ENCODE measurements at places on chromosomes 1 and 21.

DNA sequence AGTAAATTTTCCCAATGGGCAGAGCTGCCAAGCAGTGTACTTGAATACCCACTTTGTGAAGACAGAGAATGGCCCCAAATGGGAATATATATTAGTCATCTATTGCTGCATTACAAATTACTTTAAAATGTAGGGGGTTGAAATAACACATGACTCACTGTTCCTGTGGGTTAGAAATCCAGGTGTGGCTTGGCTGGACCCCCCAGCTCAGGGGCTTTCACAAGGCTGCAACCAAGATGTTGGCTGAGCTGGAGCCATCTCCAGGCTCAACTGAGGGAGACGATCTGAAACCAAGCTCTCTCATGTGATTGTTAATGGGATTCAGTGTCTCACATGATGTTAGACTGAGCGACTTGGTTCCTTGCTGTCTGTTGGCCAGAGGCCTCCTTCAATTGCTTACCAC is 33.4 kb upstream of the ARHGAP29 start:
- no peak for DNase-seq

DNA sequence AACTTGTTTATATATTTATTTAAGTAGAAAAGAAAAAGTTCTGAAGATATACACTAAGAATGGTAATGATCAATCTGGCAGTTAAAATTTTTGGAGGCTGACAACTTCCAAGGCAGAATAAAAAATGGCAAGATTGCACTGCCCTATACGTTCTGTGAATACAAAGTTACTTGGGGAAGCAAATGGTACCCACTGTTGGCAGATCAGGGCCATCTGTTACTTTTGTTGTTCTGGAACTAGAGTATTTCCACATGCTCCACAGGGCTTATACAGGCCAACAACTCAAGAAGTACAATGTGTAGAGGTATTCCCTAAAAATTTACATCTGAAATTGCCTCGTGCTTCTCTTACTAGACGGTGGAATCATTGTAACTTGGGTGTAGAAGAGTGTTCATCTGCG is 53.2 kb downstream of the AHCTF1 start:
- no peak for DNase-seq

- DNase-seq = no peak
Observed at GRCh38 chr1:35929730-35930592, 944 bp upstream of the AGO3 start.

DNA sequence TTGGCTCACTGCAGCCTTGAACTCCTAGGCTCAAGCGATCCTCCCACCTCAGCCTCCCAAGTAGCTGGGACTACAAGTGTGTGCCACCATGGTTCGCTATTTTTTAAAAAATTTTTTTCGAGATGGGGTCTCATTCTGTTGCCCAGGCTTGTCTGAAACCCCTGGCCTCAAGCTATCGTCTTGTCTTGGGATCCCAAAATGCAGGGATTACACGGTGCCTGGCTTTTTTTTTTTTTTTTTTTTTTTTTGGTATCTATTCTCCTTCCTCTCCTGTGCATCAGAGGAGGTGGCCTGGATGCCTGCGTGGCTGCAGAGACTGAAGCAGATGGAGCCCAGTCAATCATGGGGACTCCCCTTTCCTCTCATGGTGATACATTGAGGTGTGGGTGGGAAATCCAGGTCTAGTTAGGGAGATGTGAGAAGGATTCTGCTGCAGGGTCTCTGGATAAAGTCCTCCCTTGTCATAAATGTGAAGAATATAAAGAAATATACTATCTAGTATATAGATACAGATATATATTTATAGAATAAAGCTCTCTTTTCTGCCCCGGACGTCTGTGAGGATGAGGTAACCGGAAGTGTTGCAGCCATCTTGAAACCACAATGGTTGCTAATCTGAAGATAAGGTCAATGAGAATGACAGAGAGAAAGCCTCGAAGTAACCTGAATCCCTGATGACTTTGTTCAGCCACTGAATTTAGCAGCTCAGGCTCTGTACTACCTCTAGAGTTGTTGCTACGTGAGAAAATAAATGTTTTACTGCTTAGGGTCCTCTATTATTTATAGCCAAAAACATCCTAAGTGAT is 19.5 kb upstream of the RGSL1 start:
- no peak for DNase-seq

DNA sequence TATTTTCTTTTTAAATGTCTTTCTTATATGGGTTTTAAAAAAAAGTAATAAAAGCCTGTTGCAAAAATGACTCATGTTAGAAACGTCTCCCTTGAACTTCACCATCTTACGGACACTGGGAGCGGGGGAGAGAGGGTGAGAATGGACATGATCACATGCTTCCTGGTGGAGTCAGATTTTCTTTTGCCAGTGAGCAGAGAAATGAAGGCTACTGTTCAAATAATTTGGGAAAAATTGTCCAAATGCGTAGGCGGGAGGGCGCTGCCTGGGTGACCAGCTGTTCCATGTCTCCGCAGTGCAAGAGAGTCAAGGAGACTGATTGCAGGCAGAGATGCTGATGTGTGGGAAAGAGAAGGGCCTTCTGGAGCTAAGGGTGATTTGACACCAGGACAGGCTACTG is 23.1 kb downstream of the EIF2D start:
- no peak for DNase-seq

DNA sequence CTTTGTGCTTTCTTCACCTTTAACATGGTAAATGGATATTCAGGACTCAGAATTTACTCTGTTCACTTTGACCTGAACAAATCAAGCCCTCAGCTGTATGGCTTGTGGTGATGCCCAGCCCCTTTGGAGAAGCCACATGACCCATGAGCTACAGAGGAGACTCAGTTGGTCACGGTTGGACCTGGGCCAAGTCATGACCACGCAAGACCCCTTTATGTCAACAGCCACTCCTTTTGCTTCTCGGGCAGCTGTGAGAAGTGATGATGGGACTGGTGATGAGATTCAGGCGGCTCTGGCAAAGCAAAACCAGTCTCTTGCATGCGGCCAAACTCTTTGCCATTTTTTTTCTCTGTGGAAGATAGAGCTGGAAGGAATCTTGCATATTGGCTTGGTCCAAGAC is 96.5 kb upstream of the AJAP1 start:
- no peak for DNase-seq

- DNase-seq = no peak
Observed at GRCh38 chr1:38456531-38456876, 403.1 kb downstream of the RRAGC start.

- no peak for DNase-seq
Observed at GRCh38 chr1:23801876-23802275, 1.3 kb upstream of the GALE start.

GRCh38 chr1:163924041-163924440 is 602.3 kb downstream of the NUF2 start:
- no peak for DNase-seq

GRCh38 chr1:180156631-180157091 is 2.0 kb downstream of the QSOX1 start:
- DNase-seq = no peak

DNA sequence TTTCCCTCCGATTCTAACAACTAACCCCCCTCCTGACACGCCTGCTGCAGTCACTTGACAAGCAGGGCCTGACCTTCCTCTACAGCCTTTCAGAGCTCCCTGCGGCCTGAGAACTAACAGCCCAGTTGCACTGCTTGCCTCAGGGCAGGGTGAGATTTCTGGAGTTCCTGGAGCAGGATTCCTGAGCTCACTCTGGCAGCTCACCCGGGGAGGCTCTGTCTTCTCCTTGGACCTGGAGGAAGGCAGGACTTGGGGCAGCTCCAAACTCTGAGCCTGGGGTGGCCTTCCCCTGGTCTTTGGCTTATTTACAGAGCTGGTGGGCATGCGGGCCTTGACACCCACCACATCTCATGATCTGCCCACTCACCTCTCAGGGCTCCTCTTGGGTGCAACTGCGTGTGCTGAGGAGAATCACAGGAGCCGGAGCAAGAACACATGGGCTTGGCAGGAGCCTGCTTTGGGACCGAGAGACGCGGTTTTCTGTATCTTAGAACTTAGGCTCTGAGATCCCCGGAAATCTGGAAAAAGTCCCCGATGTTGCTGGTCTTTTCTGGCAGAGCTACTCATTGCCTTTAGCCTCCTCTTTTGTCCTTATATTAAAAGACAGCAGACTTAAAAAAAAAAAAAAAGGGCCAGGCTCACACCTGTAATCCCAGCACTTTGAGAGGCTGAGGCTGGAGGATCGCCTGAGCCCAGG is 13.1 kb upstream of the SLC25A34 start:
- no peak for DNase-seq

All from hypothalamus (tissue), 51 donors.